ENCODE measurements at places on chromosomes 13 and 19.

- DNase-seq: no peak
Measured at GRCh38 chr13:112721198-112722104, 31.6 kb downstream of the ATP11A start.

- no peak for DNase-seq
Measured at GRCh38 chr13:21911646-21912298, 240.9 kb downstream of the FGF9 start.

- peak; percentile 55 for DNase-seq
Measured at GRCh38 chr19:18520848-18521691, 800 bp downstream of the ELL start.

- no peak for DNase-seq
Measured at GRCh38 chr19:3467437-3468198, 12.7 kb downstream of the SMIM24 start.

GRCh38 chr19:46303691-46304397 is 7.0 kb downstream of the HIF3A start:
- DNase-seq: no peak

- DNase-seq: no peak
Measured at GRCh38 chr13:58994777-58995176, 1169.0 kb downstream of the DIAPH3 start.

DNA sequence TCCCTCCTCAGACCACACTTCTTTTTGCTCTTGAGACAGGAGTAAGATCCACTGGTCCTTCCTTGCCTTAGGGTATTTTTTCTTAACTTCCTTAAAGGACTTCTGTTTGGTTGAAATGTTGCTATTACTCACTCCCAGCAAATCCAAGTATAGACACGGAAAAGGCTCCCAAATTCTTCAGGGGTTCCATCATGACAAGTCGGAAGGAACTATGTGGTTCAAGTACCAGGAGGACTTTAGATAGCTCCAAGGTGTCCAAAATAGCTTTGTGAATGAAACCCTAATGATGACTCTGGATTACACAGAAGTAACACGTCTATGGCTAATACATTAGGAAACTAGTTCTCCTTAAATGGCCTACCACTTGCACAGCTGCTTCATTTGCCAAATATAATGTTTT is 238.7 kb downstream of the KCTD12 start:
- no peak for DNase-seq

DNA sequence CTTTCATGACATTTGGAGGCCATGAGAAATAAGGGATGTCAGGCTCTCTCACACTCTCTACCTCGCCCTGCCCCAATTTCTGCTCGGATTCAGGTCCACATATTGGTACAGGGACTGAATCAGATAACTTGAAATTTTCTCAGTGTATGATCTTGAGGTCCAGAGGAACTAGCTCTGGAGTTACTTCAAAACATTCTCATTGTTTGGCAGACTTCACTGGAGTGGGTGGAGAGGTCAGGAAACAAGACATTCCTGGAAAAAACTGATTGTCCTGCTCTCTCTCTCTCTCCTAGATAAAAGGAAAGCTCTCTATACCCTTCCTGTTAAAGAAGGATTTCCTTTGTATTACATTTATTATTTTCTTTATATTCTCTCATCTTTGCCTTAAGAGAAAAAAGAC is 428.1 kb upstream of the DACH1 start:
- no peak for DNase-seq

GRCh38 chr19:47000373-47000772 is 19.3 kb upstream of the NPAS1 start:
- no peak for DNase-seq

DNA sequence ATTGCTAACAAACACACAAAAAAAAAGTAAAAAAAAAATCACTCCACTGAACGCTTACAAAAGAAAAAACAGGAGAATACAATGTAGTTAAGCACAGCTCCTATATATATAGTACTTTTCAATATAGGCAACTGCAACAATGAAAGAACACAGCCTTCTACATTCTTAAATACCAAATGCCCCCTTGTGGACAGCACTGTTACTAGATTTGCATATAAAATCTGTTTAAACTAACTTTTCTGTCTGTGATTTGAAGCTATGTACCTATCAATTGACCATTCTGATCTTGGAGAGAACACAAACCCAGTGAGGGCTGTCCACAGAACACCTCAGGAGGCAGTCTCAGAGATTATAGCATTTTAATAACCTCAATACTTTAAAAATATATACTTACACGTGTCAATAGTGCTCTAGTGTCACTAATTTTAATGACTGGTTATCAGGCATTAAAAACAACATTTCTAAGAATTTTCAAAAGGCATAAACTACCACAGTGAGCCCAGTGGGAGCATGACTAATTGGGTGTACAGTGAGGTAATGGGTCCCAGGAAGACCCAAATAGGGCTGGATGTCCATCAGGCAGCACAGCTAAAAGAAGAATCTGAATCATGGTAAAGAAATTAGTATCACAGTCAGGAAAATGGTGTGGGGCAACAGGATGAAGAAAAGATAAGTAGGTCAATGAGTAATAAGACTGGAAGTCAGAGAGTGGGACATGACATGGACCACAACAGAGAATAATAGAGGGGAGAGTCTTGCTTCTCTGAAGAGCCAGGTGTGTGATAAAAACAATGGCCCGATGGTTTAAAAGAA is 22.2 kb downstream of the CCDC169 start:
- DNase-seq: no peak

DNA sequence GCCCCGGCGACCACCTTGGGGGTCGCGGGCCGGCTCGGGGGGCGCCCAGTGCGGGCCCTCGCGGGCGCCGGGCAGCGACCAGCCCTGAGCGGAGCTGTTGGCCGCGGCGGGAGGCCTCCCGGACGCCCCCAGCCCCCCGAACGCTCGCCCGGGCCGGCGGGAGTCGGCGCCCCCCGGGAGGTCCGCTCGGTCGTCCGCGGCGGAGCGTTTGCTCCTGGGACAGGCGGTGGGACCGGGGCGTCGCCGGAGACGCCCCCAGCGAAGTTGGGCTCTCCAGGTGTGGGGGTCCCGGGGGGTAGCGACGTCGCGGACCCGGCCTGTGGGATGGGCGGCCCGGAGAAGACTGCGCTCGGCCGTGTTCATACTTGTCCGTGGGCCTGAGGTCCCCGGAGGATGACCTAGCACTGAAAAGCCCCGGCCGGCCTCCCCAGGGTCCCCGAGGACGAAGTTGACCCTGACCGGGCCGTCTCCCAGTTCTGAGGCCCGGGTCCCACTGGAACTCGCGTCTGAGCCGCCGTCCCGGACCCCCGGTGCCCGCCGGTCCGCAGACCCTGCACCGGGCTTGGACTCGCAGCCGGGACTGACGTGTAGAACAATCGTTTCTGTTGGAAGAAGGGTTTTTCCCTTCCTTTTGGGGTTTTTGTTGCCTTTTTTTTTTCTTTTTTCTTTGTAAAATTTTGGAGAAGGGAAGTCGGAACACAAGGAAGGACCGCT is 729 bp downstream of the STK11 start:
- no peak for DNase-seq

- no peak for DNase-seq
Measured at GRCh38 chr13:39051157-39051556, 12.9 kb downstream of the NHLRC3 start.

- no peak for DNase-seq
Measured at GRCh38 chr19:4660181-4660791, 9.9 kb downstream of the MYDGF start.

DNA sequence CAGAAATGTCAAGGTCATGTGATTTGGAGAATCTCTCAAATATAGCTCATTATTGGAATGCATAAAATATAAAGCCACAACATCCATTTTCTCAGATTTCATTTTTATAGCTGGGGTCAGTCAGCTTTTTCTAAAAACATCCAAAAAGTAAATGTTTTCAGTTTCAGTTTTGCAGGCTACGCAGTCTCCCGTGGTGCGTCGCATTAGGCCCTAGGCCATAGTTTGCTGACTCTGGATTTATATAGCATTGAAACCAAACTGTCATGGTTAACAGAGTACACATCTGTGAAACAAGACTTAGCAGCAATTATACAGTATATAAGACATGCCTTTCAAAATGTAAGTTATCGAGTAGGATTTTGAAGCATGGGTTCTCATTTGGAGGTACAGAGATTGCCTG is 140.0 kb downstream of the IRS2 start:
- no peak for DNase-seq

DNA sequence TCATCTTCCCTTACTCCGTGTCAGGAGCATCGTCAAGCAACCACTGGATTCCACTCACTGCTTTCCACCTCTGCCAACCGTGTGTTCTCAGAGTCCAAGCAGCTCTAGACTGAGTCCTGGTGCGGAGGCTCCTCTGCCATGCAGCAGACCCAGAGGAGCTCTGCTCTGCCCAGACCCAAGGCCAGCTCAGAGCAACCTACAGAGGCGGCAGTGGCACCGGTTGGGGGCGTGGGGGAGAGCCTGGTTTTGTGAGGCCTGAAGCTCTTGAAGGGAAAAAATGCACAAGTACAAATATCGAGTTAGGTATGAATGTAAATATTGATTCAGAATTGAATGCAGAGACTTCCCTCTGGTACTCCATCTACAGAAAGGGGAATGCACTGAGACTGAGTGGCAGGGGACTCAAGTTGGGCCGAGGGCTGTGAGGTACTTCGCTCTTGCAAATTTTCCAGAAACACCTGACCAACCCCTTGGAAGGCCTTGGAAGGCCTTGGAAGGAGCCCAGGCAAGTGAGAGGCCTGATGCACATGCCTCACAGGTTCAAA is 46.7 kb downstream of the GJA3 start:
- DNase-seq: no peak

DNA sequence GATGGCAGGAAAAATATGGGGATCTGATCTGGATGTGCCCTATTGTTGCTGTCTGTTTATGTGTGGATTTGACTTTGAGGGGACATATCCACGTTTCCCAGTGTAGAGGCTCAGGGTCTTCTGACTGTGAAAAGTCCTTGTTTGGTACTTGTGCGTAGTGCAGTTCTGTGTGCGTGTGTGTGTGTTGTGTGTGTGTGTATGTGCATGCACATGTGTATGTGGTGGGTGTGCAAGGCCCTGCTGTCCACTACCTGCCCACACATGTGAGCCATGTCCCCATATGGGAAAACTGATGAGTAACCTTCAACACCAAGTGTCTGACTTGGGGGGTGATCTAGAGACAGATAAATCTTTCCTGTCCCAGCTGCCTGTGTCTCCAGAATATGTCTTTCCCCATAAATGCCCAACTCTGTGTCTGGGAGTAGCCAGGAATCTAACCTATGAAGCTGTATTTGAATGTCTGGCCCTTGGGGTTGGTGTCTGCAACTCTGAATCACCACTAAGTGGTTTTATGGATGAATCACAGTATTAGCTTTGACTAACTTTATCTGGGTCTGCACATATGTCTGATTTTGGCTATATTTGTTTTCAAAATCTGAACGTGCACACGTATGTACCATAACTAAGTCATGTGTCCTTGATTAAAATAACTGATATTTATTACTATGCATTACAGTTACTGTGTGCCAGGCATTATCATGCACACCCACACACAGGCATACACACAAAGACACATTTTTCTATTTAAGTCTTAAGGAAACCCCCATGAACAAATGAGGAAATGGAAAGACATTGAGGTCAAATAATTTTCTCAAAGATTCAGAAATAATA is 17.4 kb downstream of the KLK2 start:
- DNase-seq: no peak

- DNase-seq: no peak
Measured at GRCh38 chr19:15253513-15253912, 21.3 kb upstream of the EPHX3 start.

DNA sequence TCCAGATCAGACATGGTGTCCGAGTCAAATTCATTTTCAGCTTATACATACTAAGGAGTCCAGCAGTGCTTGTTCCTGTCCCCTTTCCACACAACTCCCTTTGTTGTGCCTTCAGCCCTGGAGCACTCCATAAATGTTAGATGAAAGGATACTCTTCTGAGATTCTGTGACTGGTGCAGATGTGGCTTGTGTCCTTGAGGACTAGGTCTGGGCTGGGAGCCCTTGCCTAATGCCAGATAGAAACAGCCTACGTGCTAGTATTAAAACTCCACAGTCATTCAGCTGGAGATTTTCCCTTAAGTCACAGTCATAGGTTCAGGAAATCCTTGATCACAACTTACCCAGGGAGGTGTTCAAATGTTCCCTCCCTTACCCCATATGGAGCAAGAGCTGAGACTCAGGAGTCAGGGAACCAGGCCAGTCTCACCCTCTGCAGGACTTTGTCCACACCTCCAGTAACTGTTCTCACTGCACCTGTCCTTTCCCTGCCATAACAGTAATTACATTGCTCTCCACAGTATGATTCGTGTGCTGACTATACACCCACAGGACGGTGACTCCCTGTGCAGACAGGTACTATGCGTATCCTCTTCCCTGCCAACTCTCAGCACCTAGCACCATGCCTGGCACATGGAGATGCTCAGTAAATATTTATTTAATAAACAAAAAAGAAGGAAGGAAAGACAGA is 15.5 kb upstream of the SERPINE3 start:
- DNase-seq: no peak

DNA sequence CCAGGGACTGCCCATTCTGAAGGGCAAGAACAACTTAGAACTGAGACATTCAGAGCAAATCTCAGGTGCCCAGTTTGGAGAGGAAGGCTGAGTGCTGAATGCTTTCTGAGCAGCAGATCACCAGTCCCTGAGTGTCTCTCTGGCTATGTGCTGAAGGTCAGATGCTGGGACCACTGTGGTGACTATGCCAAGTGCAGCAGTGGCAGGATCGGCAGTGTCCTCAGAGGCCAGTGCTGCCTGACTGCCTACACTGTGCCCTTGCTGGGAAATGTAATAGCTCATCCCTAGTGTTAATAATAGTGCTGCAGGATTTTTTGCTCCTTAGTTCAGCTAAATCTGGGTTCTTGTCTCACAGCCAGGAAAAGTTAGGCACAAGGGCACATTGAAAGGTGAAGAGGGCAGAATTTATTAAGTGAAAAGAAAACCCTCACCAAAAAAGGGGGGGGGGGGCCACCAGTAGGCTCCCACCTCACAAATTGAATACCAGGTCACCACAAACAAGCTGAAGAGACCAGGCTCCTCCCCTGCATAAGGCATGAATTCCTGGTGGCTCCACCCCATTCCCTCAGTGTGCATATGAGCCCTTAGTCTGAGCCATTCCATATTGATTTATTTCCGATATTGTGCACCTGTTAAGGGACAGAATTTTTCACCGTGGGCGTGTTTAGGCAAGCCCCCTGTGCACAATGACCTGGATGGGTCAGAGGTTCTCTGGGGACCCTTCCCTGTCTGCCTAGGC is 18.5 kb downstream of the RFXAP start:
- no peak for DNase-seq

DNA sequence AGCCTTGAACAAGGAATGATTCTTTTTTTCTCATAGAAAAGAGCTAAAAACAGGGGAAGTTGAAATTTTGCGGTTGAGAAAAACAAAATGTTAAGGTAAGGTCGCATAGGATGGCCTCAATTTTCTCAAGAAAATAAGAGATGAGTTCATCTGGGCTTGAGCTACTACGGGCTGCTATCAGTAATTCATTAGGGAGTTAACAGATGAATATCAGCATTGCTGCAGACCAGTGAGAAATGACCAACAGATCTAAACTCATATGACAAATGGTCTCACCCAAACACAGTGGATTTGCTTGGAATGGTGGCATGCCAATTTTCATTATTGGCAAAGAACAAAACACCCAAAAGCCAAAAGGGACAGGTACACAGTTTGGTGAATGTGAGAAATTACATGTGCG is 56.6 kb downstream of the GPC6 start:
- no peak for DNase-seq
